ENCODE measurements at places on chromosomes 11 and 22.

DNA sequence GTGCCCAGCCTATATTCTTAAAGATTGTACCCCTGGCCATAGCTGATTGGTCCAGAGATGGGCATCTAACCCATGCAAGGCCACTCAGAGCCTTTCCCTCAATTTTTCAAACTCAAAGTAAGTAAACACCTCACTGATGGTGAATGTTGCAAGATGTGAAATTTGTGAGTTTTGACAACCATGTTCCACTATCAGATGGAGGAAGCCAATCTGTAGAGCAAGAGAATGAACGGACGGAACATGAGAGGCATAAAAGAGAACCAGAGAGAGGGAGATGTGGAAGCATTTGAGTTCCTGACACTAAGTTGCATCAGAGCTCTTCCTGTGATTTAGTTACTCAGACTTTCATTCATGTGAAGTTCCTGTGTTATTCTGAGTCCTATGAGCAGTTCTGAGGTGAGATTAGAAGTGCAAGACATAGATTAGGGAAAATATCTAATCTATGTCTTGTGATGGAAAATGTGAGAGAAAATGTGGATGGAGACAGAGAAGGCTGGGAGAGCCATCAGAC lies 73.3 kb downstream of the PRSS23 start:
- peak; percentile 36 for DNase-seq

DNA sequence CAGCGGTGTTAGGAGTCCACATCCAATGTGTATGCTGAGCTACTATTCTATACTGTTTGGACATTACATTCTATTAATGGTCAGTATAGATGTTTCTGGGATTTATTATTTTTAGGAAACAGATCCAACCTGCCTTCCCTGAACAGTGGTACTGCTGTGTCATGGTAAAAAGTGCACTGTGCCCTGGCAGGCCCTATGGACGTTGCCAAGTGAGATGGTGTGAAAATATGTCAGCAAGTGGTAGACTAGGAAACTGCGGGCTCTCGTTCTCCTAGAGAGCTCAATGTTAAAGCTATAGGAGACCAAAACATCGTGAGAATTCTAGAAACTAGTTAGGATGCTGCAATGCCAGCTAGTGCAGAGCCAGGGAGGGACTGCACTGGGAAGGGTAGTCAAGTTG lies 26.0 kb upstream of the CYP2D6 start:
- no peak for DNase-seq

GRCh38 chr11:126436209-126436755 lies 80.8 kb downstream of the ST3GAL4 start:
- no peak for DNase-seq

DNA sequence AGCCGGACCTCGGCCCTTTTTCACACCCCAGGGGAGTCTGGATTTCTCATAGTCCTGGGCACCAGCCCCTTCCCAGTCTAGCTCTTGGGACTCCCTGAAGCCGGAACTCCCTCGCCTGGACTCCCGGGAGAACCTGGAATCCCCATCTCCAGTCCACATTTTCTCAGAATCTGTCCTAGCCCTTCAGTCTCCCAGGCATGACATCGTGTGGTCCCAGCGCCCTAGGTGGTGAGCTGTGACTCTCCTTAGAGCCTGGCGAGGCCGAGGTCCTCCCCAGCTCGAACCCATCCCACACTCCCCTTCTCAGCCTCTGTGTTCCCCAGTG lies 673 bp upstream of the DUSP18 start:
- no peak for DNase-seq

- no peak for DNase-seq
Observed at GRCh38 chr11:26841818-26842473, 120.1 kb upstream of the SLC5A12 start.

- DNase-seq = no peak
Observed at GRCh38 chr11:67055812-67056211, 835 bp upstream of the RHOD start.

DNA sequence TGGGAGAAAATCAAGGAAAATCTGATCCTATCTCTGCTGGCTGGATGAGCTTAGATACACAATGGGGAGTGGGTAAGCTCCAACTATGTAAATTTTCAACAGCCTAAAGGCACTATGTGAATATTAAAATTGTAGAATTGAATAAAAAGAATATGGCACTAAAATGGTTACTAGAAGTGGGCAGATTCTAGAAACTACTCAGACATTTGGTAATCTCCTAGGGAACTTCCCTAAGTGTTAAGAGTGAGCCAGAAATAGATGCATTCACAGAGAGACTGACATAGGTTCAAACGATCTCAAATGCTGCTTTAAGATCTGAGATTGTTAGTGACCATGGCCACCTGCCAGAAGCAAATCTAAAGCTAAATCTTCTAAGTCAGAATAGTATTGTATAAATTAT lies 4.3 kb upstream of the OR52E1 start:
- DNase-seq = no peak

Measured in HT1080 (cell line).